ENCODE measurements at places on chromosomes 1 and 21.
A peak's percentile ranks its signal among the peaks of the same experiment; 100 is the strongest.

GRCh38 chr1:205783433-205783795 is 8.1 kb upstream of the RAB29 start:
- DNase-seq: no peak

- DNase-seq: no peak
Measured at GRCh38 chr1:94471271-94471670, 53.1 kb downstream of the ABCD3 start.

GRCh38 chr1:239239529-239239928 is 146.8 kb upstream of the CHRM3 start:
- DNase-seq: no peak

GRCh38 chr1:95984798-95985374 is 736.7 kb upstream of the PTBP2 start:
- DNase-seq: no peak

DNA sequence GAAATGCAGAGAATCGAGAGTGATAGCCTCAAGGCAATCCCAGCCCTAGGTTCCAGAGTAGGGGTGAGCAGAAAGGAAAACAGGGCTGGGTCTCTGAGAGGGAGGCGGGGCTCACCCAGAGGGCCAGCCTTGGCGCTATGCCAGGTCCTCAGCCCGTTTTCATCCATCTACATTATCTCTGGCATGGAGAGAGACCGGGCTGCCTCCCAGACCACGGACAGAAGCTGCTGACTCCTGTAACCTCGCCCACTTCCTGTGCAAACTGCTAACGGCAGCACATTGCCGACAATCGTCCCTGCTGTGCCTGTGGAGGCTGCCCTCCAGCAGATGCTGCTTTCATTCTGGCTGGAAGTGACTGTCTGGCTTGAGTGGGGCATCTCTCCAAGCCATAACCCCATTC is 569.1 kb downstream of the NPHP4 start:
- peak; percentile 85 for DNase-seq

- no peak for DNase-seq
Measured at GRCh38 chr21:32795802-32796559, 24.4 kb upstream of the PAXBP1 start.

- no peak for DNase-seq
Measured at GRCh38 chr21:42269386-42269785, 45.8 kb downstream of the TFF3 start.

DNA sequence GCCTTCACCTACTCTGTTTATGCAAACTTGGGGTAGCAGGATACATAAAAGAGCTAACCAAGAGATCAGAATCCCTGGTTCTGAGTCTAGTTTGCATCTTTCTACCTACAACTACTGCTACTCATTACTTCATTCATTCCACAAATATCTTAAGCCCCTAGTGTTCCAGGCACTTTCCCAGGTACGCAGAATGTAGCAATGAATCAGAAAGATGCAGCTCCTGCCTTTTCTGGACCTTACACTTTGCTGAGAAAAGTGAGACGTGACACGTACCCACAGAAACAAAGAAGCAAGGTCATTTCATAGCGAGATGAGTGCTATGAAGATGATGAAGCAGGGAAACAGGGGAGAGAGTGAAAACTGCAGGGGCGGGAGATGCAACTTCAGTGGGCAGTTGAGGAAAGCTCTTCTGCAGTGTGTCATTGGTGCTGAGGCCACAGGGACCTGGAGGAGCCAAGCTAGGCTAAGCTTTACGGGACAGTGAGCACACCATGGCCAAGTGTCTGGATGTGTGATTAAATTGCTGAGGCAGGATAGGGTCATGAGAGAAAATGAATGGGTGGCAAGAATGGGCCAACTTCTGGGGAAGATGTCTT is 167.9 kb downstream of the TNFSF18 start:
- DNase-seq: no peak

GRCh38 chr1:226735576-226735975 is 3.5 kb downstream of the ITPKB start:
- DNase-seq: no peak

- DNase-seq: no peak
Measured at GRCh38 chr1:94599095-94599813, 57.7 kb upstream of the F3 start.

Measured in NCI-H510A (cell line).